ENCODE measurements at places on chromosomes 5 and 9.

DNA sequence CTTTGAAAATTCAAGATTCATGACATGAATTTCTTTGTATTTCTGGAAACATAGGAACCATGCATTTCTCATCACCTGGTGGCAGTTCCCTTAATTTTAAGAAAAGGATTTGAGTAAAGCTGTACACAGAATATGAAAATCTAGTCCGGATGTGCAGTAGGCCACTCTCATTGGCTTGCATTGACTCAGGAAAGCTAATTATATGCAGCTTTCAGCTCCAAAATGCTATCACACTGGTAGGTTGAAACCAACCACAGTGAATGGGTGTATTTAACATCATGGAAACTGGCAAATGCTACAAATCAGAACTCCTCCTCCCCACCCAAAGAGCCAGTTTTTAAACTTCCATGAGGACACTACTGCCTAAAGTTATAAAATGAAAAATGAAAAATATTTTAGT is 161.6 kb upstream of the FBXL17 start:
- DNase-seq, result no peak

DNA sequence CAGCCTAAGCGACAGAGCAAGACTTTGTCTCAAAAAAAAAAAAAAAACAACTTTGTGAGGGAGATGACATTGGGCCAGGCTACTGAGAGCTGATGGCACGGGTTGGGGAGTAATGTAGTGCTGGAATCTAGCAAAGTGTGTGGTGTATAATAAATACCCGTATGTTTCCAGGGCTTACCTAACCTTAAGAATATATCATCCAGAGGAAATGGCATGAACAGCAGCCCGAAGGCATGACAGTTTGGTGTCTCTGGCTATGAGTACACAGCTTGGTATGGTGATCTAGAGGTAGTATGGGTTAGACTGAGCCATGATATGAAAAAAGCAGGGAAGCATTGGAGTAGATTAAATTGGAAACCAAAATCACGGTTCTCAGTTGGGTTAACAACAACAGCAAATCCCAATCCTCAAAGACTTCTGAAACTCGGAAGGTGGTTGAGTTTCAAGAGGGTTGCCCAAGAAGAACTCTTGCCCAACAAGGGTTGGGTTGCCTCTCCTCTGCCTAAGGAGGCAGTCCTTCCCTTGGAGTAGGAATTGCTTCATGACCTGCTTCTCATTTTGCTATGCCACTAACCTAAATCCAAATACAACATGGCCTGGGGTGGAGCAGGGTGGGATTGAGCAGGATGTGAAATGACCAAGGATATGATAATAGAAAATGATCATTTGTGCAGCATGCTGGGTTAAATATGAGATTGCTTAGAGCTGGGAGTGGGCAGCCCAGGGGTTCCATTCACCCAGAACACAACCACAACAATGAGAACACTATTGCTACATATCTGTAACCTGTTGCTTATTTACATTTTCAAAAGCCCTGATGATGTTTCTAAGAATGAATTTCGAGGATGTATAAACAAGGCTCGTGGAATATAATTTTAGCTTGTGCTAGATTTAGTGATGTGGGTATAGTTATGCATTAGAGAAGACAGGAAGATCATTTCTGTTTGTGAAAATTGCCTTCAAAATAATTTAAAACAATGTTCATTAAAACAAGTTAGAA is 64.6 kb upstream of the ZFR start:
- no peak for DNase-seq

GRCh38 chr5:62168506-62169281 is 137.3 kb upstream of the KIF2A start:
- DNase-seq, result no peak

- DNase-seq, result no peak
Observed at GRCh38 chr9:15977438-15977837, 424.6 kb downstream of the CCDC171 start.

- DNase-seq, result no peak
Observed at GRCh38 chr5:40518485-40518917, 161.2 kb upstream of the PTGER4 start.

DNA sequence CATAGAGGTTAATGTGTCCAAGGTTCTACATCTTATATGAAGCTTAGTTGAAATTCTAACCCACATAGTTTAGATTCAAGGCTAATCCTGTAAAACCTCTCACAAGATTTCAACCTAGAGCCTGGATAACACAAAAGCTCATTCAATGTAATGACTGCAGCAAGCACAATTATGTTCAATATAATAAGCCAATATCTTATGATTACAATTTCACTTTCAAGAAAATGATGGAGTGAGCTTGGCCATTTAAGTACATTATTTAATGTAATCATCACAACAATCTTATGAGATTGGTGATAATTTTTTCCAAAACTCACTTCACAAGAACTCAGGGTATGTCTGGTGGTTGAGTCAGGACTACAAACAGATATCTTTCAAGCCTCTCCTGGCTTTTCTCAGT is 1140.8 kb upstream of the WWC1 start:
- no peak for DNase-seq

GRCh38 chr9:87704342-87704741 is 21.6 kb upstream of the CTSL start:
- DNase-seq, result no peak

DNA sequence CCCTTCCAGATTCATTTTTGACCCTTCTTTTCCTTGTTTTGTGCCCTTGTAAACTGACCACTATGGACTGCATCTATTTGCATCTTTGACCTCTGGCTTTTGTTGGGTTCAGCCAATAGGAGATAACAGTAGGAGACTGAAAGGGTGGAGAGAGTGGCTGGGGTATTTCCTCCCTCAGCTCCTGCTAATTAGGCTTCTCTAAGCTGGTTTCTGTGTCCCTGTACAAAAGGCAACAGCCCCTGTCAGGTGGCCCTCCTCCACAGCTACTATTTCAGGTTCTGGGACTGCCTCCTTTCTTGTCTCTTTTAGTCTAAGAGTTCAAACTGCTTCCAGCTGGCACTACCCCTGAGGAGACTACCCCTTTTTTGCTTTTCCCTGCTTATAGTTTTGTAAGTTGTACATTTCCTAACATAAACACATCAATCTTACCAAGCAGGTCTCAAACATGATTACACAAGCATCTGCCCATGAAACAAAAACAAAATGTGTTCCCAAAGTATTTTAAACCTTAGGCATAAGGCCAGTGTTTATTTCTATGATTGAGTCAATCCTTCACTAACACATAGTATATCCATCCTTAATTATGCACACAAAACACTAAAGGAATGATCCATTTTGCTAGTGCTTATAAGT is 262.0 kb upstream of the TRPM3 start:
- no peak for DNase-seq

GRCh38 chr5:61308712-61309111 is 23.3 kb upstream of the ZSWIM6 start:
- DNase-seq, result no peak

DNA sequence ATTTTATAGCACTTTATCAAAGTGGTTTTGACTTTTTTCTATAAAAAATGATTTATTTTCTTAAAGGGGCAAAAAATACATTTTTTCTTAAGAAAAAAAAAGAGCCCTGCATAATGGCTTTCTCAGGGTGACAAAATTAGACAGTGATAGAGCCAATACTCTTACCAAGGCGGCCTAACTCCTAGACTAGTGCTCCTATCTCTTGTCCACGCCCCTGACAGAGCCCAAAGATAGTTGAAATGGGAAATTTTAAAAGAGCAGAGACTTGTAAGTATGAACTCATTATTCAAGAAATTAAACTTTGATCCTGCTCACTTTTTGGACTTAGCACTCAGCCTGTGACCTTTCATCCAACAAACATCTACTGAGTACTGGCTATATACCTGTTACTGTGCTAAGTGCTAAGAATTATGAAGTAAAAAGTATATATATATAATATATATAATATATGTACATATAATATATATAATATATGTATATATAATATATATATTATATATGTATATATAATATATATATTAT is 1.2 kb downstream of the INVS start:
- no peak for DNase-seq

DNA sequence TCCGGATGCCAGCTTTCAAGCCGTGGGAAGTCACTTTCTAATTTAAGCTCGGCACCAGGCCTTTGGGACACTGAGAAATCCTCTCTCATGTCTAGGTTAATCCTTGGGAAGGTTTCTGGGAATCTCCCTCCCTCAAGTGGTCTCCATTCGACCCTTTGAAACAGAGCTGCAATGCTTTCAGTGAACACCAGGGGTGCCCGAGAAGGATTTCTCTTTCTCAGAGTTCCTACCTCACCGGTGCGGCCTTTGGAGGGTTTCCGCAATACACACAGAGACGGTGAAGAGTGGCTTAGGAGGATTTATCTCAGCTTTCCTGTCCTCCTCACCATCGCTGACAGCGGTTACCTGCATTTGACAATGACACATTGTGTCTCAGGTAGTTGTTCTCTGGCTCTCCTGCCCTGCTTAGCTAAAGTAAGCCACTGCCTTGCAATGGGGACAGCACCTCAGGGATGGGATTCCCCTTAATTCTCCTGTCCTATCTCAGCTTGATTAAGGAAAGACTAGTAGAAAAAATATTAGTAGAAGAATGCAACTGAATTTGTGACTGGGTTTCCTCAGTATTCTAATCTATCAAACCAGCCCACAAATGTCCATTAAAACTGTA is 180.6 kb downstream of the GABRG2 start:
- no peak for DNase-seq

GRCh38 chr9:19496321-19497050 is 87.7 kb downstream of the ACER2 start:
- no peak for DNase-seq

DNA sequence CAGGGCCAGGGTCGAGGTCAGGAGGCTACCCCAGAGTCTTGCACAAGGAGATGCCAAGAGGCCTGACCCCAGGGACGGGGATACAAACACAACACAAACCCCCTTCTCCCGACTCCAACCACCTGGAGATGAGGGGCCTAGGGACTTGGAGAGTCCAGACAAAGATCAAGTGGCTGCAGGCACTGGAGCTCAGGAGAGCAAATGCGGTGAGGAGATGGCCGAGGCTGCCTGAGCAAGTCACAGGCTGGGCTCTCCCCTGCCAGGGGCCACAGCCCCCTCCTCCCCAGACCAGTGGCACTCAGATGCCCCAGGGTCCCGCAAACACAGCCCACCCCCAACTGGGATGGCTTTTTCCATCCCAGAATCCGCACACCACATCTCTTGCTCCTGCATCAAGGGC is 15.8 kb downstream of the SH3GLB2 start:
- DNase-seq, result no peak

- DNase-seq, result no peak
Observed at GRCh38 chr9:88996046-88996920, 5.0 kb downstream of the S1PR3 start.

DNA sequence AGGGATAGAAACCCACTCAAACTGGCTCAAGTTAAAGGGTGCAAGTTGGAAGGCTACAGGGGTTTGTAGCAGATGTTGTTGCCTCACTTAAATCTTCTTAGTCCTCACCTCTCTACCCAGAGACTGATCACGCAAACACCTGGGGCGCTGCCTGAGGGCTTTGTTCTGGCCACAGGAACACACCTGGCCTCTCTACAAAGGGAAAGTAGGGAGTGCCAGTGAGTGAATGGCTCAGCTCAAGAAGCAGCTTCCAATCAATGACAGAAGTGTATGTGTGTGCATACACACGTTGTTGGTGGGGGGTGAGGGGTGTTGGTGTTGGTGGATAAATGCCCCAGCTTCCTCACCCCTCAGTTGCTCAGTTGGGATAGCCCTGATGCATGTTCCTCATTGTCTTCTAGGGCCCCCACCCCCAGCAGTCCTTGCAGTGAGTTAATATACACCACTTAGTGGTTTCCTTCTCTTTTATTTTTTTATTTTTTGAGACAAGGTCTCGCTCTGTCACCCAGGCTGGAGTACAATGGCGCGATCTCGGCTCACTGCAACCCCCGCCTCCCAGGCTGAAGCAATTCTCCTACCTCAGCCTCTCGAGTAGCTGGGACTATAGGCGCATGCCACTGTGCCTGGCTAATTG is 30.6 kb upstream of the CTNNA1 start:
- DNase-seq, result no peak

DNA sequence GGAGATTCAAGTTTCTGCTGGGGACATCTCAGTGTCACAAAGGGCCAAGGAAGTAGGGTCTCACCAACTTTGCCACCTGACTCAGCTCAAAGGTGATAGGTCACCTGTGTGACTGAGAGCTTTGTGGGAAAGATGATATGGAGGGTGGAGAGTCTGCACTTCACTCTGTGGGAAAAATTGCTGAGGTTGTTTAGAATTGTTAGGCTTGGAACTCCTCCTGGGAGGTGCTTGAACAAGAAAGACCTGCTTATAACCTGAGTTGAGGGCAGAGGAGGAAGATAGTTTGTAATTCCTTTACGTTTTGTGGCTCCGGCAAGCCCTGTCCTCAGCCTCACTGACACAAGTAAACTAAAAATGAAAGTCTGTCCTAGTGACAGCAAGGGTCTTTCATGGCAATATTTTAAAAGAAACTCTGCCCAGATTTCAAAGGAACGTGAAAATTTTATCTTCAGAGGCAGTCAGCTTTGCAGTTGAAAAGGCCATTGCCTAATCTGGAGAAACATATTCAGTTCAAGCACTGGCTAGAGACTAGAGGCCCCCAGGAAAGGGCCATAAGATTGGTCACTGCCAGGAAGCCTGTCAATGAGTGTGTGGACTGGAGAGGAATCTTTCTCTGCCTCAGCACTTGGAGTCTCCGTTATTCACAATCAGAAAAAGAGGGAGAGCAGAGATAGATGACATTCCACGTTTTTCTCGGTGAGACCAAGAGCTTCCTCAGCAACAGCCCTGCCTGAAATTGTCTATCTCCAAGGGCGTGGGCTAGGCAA is 23.2 kb downstream of the PCDHAC2 start:
- no peak for DNase-seq

DNA sequence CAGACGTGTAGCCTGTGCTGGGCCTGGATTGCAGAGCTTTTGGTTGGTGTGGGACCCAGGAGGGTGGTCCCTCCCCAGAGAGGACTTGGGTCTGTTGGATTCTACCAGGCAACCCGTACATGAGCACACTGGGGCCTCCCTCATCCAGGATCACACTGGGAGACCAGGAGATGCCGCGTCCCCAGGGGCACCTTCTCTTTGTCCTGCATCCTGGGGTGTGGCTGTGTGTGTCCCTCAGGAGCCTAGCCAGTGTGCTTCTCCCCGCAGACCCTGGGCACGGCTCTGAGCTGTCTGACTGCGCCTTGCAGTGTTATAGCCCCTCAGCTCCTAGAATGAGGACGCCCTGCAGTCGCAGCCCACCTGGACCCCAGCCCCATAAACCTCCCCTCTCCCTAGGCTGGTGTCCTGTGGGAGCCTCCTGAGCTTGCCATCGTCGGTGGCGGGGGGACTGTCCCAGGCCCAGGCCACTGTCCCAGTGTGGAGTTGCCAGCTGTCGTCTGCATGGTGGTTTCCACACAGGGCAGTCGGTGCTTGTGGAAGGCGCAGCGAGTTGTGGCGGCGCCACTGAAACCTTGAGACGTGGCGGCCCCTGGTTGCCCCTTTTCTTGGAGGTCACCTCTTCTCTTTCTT is 27.6 kb downstream of the CEP72 start:
- DNase-seq, result no peak
